ENCODE measurements at places on chromosomes 13 and 19. TPM values are rescaled to one million over a fixed set of nuclear protein-coding genes. Genes with fewer than 3 reads are reported as not detected.

DNA sequence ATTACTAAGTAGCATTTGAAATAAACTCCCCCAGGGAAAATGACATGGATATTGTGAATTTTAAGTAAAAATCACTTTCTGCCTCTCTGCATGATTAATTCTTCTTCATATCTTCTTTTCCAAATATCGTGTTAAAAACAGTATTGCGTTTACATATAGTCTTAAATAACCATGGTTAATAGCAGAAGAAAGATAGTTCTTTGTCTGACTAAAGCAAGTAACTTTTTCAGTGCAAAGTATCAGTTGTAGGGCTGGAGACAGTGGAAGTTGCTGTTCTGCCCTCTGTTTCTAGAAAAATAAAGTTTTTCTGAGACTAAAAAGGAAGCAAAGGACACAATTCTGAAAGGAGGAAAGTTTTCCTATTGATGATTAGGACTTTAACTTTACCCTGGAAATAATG lies 330.2 kb downstream of the NDFIP2 start:
- H3K27ac ChIP-seq: no peak overlapping the region
- H3K27me3 ChIP-seq: no peaks in the 10 kb centered on the region
- no peaks in the 10 kb centered on the region for H3K36me3 ChIP-seq
- H3K4me3 ChIP-seq: no peak overlapping the region
- DNase-seq: no peak
- H3K4me1 ChIP-seq: no peaks in the 10 kb centered on the region

DNA sequence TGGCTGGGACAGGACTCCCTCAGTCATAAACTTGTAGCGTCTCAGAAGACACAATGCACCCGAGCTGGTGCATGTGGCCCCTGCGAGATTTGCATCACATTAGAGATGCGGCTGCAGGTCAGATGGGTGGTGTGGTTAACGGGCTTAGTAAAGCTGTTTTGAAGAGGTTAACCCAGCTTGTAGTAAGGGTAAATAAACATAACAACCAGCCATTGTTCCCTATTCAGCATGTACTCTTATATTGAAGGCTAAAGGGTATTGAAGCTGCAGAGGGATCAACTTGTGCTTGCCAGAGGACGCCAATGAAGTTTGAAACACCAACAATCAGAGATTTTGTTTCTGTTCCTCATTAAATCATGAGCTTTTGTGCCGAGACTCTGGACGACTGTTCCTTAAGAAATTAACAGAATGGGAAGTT lies 79.4 kb downstream of the ZIC5 start:
- no peak for DNase-seq
- H3K27me3 ChIP-seq: peaks cover 42% of the 10 kb centered on the region
- no peak overlapping the region for H3K4me3 ChIP-seq
- no peaks in the 10 kb centered on the region for H3K36me3 ChIP-seq
- no peak overlapping the region for H3K27ac ChIP-seq

Gene DMKN
- not detected for total RNA-seq

DNA sequence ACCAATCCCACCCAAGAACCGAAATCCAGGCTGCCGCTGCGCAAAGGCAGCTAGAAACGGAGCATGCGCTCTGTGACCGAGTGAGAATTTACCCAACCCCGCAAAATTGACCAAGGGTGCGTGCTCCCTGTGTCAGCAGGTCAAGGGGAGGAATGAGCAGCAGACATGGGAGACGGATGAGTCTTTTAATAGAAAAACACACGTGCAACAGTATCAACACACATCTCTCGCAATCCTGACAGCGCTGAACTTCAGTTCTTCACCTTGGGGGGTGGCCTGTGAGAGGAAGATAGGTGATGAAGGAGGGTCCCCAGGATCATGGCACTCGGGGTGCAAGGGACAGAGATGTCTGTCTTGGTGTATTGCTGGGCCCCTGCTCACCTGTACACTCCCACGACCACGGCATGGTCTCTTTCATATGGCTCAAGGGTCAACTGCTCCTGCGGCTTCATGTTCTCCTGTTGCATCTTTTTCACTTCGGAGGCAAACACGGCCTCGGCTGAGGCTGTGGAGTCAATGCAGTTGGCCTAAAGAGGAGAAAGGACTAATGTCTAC lies 402 bp upstream of the DYRK1B start:
- H3K4me3 ChIP-seq: peak overlapping the region; percentile 84
- H3K4me1 ChIP-seq: peaks cover 32% of the 10 kb centered on the region
- DNase-seq: no peak
- peaks cover 67% of the 10 kb centered on the region for H3K36me3 ChIP-seq
- H3K27me3 ChIP-seq: peaks cover 2% of the 10 kb centered on the region

Gene CYP4F12
- not detected for total RNA-seq

- H3K4me3 ChIP-seq: no peak overlapping the region
- H3K27ac ChIP-seq: no peak overlapping the region
- no peaks in the 10 kb centered on the region for H3K4me1 ChIP-seq
- no peaks in the 10 kb centered on the region for H3K36me3 ChIP-seq
- DNase-seq: no peak
These were observed 271.2 kb upstream of the HTR2A start for GRCh38 chr13:47168066-47168465.

DNA sequence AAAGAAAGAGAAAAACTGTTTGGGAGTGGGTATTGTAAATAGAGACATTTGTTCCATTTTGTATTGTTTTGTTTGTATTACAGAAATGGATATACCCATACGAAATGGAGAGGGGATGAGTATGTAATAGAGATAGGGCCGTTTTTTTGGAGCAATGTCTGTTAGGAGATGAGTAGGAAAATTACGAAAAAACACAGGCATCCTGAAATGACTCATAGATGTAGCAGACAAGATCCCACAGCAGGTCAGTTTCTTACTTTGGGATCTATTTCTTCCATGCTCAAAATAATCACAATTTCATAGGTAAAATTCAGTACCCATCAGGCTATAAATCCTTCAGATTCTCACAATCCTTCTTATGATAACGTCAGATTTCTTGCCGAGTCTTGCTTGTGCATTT lies 779.4 kb upstream of the SLITRK1 start:
- H3K36me3 ChIP-seq: no peaks in the 10 kb centered on the region
- H3K4me1 ChIP-seq: no peaks in the 10 kb centered on the region
- H3K27me3 ChIP-seq: no peaks in the 10 kb centered on the region
- no peak overlapping the region for H3K4me3 ChIP-seq
- no peak for DNase-seq
- no peak overlapping the region for H3K27ac ChIP-seq

DNA sequence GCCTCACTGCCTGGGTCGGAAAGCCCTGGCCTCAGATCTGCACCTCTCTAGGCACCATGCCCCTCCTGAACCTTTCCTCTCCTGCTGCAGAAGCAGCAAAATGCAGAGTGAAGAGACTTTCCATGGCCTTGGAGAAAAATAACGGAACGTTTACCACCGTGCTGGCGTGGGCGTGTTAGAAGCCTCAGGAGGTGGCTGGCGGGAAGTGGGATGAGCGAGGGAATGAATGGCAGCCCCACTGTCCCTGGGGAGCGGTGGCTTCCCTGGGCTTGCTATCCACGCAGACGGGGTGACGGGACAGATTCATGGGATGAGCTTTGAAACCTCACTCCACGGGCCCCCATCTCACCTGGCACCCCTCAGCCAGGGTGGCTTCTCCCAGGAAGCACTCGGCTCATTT lies 4.3 kb downstream of the TEX29 start:
- H3K36me3 ChIP-seq: no peaks in the 10 kb centered on the region
- H3K4me3 ChIP-seq: no peak overlapping the region
- peaks cover 3% of the 10 kb centered on the region for H3K4me1 ChIP-seq
- no peak overlapping the region for H3K27ac ChIP-seq

- peaks cover 28% of the 10 kb centered on the region for H3K36me3 ChIP-seq
- no peak for DNase-seq
- no peaks in the 10 kb centered on the region for H3K4me1 ChIP-seq
- no peak overlapping the region for H3K4me3 ChIP-seq
- H3K27ac ChIP-seq: no peak overlapping the region
- no peaks in the 10 kb centered on the region for H3K27me3 ChIP-seq
These were observed 13.9 kb upstream of the EIF3G start for GRCh38 chr19:10133596-10133995.

GRCh38 chr13:44340508-44340907 lies 33.1 kb upstream of the SERP2 start:
- DNase-seq: no peak
- no peaks in the 10 kb centered on the region for H3K36me3 ChIP-seq

Gene FCGBP
- total RNA-seq: 4.7 TPM

DNA sequence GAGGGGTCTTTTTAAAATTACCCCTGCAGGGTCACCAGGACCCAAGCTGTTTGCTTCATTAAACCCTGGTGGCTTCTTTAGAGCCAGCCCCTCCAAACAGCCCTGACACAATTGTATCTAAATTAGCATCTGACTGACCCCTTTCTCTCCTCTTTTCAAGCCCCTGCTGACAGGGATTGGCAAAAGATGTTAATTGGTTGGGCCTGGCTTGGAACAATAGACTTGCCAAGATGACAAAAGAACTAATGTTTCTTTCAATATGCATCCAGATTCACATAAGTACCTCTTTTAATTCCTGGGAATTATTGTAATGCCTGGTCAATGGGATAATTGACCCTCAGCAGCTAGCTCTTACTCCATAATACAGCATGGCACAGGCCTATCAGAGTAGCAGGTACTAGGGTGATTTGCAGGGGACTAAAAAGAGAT lies 140.8 kb downstream of the SHISA2 start:
- H3K27ac ChIP-seq: no peak overlapping the region
- no peak overlapping the region for H3K4me3 ChIP-seq
- no peaks in the 10 kb centered on the region for H3K36me3 ChIP-seq
- no peak for DNase-seq

- peak overlapping the region; percentile 25 for H3K4me3 ChIP-seq
- peaks cover 22% of the 10 kb centered on the region for H3K4me1 ChIP-seq
- peaks cover 2% of the 10 kb centered on the region for H3K36me3 ChIP-seq
These were observed 3.4 kb downstream of the LAIR2 start for GRCh38 chr19:54506079-54506478.

DNA sequence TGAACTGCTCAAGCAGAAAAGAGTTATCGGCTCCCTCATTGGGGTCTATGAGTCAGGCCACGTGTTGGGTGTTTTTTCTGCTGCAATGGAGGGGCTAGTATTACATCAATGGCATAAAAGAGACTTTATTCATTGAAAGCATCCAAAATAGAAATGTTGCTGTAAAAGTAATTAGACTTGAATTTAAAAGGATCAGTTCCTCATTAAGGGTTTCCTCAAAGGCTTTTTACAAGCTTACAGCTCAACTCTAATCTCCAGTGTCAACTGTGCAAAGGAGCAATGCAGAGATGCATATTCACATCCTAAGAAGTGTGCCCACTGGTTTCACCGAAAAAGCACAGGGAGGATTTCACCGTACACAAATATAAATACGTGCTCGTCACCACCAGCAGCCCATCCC lies 300.3 kb downstream of the FOXO1 start:
- no peaks in the 10 kb centered on the region for H3K27me3 ChIP-seq
- H3K36me3 ChIP-seq: peaks cover 7% of the 10 kb centered on the region
- DNase-seq: no peak
- no peak overlapping the region for H3K4me3 ChIP-seq

Gene ACER1
- total RNA-seq: not detected

- no peak for DNase-seq
- no peaks in the 10 kb centered on the region for H3K27me3 ChIP-seq
- no peak overlapping the region for H3K4me3 ChIP-seq
- H3K4me1 ChIP-seq: no peaks in the 10 kb centered on the region
These were observed 37.1 kb downstream of the UTP14C start for GRCh38 chr13:52061587-52061986.

Gene APOC4
- not detected for total RNA-seq

DNA sequence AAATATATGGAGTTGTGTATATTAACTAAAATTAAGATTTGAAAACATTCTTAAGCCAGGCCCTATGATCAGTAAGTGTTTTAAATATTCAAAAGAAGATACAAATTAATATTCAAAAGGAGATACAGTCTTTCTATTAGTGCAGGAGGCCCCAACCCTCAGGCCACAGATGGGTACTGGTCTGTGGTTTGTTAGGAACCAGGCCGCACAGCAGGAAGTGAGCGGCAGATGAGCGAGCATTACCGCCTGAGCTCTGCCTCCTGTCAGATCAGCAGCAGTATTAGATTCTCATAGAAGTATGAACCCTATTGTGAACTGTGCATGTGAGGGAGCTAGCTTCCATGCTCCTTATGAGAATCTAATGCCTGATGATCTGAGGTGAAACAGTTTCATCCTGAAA lies 232.9 kb downstream of the FOXO1 start:
- H3K4me1 ChIP-seq: peaks cover 37% of the 10 kb centered on the region
- no peaks in the 10 kb centered on the region for H3K36me3 ChIP-seq
- no peak overlapping the region for H3K27ac ChIP-seq
- no peaks in the 10 kb centered on the region for H3K27me3 ChIP-seq
- DNase-seq: peak; percentile 71
- no peak overlapping the region for H3K4me3 ChIP-seq

Gene ZNF121
- 63.9 TPM for total RNA-seq

- H3K36me3 ChIP-seq: no peaks in the 10 kb centered on the region
- peak; percentile 48 for DNase-seq
- H3K4me1 ChIP-seq: no peaks in the 10 kb centered on the region
These were observed 35.0 kb upstream of the VWA8 start for GRCh38 chr13:41995946-41996345.

Gene PEAK3
- total RNA-seq: not detected
